ENCODE measurements at places on chromosomes 7 and 10.

GRCh38 chr7:128708235-128708634 is 30.9 kb upstream of the CALU start:
- DNase-seq: no peak

DNA sequence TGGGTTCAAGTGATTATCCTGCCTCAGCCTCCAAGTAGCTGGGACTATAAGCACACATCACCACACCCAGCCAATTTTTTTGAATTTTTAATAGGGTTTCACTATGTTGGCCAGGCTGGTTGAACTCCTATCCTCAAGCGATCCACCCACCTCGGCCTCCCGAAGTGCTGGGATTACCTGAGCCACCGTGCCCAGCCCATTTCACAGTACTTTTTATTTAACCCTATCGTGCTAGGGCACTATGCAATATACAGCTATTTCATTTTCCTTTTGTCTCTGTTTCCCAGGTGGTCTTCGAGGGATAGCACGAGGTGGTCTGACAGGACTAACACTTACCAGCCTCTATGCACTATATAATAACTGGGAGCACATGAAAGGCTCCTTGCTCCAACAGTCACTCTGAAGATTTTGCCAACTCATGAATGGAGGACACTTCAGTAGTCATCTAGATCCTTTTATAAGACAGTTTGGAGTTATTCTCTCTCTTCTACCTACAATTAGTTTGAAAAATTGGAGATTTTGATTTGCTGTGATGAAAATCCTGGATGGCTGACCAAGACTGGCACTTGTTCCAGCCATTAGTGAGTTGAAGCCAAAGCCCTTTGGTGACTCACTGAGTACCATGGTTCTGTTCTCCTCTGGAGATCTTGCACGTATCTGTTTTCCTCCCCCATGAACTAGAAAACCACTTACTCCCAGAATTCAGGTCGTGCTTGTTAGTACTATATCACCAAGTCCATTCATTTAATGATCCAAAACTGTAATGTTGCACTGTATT is 27.3 kb downstream of the NCOA4 start:
- DNase-seq: no peak

DNA sequence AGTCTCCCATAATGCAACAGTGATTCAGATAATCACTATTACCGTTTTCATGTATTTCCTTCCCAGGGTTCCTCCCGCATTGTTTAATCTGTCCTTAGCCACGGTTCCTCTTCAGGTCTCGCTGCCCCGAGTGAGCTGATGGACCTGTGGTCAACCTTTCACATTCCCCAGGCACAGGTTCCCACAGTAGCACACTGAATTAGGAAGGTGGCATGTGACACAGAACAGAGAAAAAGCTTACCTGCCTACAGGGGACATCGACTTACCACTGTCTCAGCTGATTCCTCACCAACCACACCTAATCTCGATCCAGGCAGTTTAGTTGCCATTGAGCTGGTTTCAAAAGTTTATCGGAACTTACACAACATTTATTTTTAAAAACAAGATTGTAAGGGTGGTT is 72.2 kb downstream of the MTURN start:
- DNase-seq: no peak

- DNase-seq: no peak
Measured at GRCh38 chr7:652881-653280, 73.6 kb upstream of the DNAAF5 start.

GRCh38 chr7:138979226-138979979 is 1.8 kb downstream of the KIAA1549 start:
- DNase-seq: no peak

GRCh38 chr7:100109521-100110163 is 8.2 kb downstream of the AP4M1 start:
- no peak for DNase-seq

GRCh38 chr10:116915340-116915739 is 66.0 kb downstream of the ENO4 start:
- DNase-seq: no peak

DNA sequence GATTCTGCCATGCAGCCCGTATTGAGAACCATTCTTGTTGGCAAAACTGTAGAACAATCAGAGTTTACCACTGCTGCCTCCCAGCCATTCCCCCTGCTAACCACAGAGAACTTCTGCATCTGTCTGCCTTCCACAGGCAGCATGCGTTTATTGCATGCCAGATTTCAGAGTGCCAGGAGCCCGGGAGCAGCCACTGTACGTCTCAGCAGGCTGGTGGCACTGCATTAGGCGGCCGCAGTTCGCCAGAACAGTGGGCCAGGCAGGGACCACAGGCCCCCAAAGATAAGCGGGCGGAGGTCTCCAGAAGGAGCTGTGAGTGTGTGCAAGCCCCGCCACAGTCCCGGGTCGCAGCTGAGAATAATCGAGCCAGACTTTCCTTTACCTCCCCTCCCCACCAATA is 31.8 kb downstream of the ZNF467 start:
- no peak for DNase-seq
